ENCODE measurements at places on chromosomes 7 and 10. TPM values are rescaled to one million over a fixed set of nuclear protein-coding genes. Genes with fewer than 3 reads are reported as not detected.

Gene C7orf33
- not detected for total RNA-seq

Gene EBLN1
- not detected for total RNA-seq

- DNase-seq = no peak
Measured at GRCh38 chr7:25978466-25978865, 173.5 kb upstream of the NFE2L3 start.

GRCh38 chr7:479115-479947 lies 40.3 kb downstream of the PDGFA start:
- no peak for DNase-seq

GRCh38 chr10:71532878-71533277 lies 136.2 kb downstream of the CDH23 start:
- no peak for DNase-seq

- DNase-seq = no peak
Measured at GRCh38 chr7:112575864-112576263, 95.1 kb downstream of the LSMEM1 start.

Gene SFTPA2
- 2.8 TPM for total RNA-seq

- DNase-seq = no peak
Measured at GRCh38 chr10:102497545-102497944, 5.0 kb downstream of the ACTR1A start.
